ENCODE measurements at places on chromosomes 6 and 20. TPM values are rescaled to one million over a fixed set of nuclear protein-coding genes. Genes with fewer than 3 reads are reported as not detected.

MTFR2 gene
- total RNA-seq: not detected

EYA4 gene
- 24.2 TPM for total RNA-seq

ENPP4 gene
- 18.1 TPM for total RNA-seq

DNA sequence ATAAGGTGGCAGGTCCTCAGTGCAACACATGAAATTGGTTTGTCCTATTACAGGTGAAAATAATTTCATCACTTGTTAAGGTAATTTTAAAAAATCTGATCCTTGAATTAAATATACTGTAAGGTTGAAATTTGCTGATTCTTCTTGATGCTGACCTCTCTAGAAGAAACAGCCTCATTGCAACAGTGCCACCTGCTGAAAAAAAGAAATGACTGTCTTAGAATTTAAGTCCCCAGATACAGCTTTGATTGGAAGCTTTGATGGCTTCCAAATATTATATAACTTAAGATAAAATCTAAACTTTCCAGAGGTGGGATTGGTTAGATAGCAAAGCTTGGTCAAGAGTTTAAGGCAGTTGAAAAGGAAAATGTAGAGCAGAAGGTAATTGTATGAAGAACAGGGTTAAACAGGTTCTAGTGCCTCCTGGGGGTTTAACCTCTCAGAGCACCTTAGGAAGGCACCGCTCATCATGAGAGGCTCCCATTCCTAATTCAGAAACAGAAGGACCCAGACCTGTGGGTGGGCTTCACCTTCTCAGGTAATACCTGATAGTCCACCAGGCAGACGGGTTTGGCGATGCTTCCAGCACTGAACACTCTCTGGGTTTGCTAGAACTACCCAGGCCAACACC, 401.0 kb downstream of the PAX1 start:
- DNase-seq: no peak

DNA sequence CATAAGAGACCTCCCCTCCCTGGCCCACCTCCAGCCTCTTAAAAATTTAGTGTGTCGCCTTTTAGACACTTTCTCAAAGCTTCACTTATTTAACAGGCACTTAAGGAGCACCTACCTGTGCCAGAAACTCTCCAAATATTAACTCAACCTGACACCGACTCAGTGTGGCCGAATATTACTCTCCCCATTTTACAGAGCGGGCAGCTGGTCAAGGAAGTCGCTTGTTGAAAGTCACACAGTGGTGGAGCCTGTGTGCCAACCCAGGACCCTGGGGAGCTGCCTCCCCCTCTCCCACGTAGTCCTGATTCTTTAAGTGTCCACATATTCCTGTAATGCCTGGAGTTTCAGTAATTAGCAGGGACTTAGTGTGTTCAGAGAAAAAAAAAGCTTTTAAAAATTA, 1.0 kb upstream of the PMEPA1 start:
- DNase-seq: no peak

- no peak for DNase-seq
These were observed 8.5 kb upstream of the SPATS1 start for GRCh38 chr6:44333942-44334341.

- DNase-seq: peak; percentile 27
These were observed 34.9 kb downstream of the ERMARD start for GRCh38 chr6:169786349-169786748.

- DNase-seq: peak; percentile 97
These were observed 182.5 kb downstream of the MAFB start for GRCh38 chr20:40506537-40506939.

All from cardiac septum (tissue), 1 donor.